Activated CD8-positive, alpha-beta T cell treated with anti-CD3 and anti-CD28 coated beads for 36 hours (primary cell): ENCODE measurements at places on chromosomes 4 and X. TPM values are rescaled to one million over a fixed set of nuclear protein-coding genes. Genes with fewer than 3 reads are reported as not detected.

PLK4 gene
- total RNA-seq, result 45.1 TPM

SSX4 gene
- not detected for total RNA-seq

GAB1 gene
- 0.34 TPM for total RNA-seq

PALLD gene
- 0.60 TPM for total RNA-seq

- H3K4me3 ChIP-seq, result no peak overlapping the region
- H3K36me3 ChIP-seq, result no peaks in the 10 kb centered on the region
- peaks cover 2% of the 10 kb centered on the region for H3K27me3 ChIP-seq
- H3K4me1 ChIP-seq, result no peaks in the 10 kb centered on the region
Observed at GRCh38 chr4:138659037-138659811, 356.4 kb upstream of the NOCT start.
